Fibroblast of pulmonary artery (primary cell): ENCODE measurements at places on chromosomes 5 and 9.

- peak; percentile 22 for DNase-seq
These were observed 31.9 kb downstream of the CCDC125 start for GRCh38 chr5:69300537-69301203.

GRCh38 chr5:163444526-163444925, 7.1 kb downstream of the CCNG1 start:
- DNase-seq: no peak

GRCh38 chr9:131546336-131547084, 1.2 kb downstream of the PRRT1B start:
- DNase-seq: no peak

DNA sequence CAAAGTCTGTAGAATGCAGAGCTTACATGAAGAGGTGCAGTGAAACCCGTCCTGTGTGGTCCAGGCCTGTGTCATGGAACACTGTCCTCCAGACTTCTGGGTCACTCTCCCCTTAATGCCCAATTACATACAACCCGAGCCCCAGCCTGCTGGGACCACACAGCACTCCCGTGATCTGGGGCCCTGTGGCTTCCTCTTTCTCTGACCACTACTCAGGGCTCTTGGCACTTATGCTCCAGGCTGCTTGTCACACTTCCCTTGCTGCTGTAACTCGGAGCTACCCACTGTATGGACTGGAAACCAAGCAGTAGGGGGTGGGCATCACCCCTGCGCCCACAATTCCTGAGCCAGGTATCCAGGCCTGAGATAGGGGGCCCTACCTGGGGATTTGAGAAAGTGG, 10.3 kb upstream of the IL3 start:
- no peak for DNase-seq

DNA sequence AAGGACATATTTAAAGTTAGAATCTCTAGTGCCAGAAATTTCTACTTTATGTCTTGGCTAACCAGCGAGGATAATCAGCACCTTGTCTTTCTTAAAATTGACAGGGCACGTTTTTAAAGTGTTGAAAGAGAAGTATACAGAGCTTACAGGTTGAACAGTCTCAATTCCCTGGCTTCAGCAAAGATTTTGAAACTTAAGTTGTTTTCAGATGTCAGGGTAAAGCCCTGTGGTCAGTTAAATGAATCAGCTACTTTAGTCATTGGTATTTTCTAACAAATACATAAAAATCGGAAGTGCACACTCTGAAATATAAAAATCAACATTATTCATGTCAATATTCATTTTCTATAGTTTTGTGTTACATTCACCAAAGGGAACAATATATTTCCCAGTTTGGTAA, 29.1 kb downstream of the SNCAIP start:
- DNase-seq: no peak

DNA sequence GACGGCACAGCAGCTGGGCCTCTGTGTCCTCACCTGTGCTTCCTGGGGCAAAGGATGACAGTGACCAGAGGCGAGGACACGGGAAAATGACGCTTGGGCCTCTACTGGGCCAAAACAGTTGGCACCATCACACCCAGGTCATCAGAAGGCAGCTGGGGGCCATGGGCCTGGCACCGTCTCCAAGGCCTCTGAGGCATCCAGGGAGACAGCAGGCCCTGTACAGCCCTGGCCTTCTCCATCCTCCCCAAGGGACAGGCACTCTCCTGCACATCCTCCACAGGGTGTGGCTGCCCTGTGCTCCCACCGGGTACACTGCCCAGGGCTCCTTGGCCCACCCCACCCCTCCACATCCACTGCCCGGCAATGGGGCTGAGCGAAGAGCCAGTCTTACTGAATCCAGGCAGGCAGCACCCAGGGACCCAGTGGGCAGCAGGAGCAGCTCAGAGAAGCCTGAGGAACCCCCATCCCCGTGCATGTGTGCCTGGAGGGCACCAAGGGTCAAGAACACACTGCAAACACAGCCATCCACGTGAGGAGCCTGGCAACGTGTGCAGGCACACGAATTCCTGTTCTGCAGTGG, 4.0 kb downstream of the LPCAT1 start:
- DNase-seq: no peak

DNA sequence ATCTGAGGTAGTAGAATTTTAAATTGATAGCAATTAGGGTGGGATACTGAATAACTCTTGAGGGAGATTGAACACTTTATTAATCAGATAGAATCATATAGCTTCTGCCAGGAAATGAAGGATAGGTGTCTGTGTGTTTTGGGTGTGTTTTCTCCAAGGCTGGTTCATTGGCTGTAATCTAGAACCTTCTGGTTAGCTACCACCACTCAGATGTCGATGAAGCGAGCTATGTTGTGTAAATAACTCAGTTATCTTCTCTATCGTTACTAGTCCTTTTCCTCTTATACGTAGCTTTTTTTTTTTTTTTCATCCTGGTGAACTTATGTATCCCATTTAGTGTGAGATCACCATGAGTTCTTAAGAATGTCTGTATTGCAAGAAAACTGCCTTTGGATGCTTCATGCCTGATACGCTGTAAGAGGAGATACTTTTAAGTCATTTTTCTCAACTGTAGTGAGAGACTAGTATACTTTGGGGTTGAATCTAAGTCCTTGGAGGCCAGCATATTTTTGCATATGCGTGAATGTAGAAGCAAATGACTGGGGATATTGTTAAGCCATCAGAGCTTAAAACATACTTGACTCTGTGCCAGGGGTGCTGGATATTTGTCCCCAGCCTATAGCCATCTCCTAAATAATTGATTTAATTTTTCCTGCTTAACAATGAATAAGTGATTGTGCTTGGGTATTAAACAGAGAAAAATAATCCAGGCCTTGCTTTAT, 2.1 kb downstream of the TNFAIP8 start:
- DNase-seq: no peak

- DNase-seq: peak; percentile 40
These were observed 25.6 kb upstream of the TUSC1 start for GRCh38 chr9:25703701-25704357.

- DNase-seq: no peak
These were observed 682.3 kb downstream of the BRINP1 start for GRCh38 chr9:118686959-118687358.

- DNase-seq: no peak
These were observed 84.9 kb downstream of the VAV2 start for GRCh38 chr9:133906932-133907910.

DNA sequence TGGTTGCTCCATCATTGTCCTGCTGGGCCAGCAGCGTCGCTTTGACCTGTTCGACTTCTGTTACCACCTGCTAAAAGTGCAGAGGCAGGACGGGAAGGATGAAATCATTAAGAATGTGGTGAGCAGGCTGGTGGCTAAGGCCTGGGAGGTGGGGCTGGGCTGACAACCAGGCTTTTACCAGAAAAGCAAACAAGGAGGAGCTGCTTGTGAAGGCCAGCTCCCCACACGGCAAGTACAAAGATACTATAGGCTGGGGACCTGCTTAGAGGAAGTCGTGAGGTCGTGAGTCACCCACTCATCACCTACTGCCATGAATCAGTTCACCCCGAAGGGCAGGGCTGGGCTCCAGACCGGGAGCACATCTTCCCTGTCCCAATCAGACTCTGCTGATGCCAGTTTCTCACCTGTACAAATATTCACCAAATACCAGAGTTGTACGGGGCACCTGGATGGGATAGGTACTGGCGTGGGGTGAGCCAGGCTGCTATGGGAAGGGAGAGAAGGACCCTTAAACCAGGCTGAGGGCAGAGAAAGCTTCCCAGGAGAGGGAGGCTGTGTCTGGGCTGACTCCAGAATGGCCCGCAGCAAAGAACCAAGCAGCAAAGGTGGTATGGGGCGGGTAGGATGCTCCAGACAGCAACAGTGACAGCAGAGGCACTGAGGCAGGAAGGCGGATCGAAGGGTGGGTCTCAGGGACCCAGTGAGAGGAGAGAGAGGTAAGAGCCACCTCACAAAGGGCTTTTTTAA, 69.3 kb upstream of the NIPAL4 start:
- DNase-seq: peak; percentile 47

DNA sequence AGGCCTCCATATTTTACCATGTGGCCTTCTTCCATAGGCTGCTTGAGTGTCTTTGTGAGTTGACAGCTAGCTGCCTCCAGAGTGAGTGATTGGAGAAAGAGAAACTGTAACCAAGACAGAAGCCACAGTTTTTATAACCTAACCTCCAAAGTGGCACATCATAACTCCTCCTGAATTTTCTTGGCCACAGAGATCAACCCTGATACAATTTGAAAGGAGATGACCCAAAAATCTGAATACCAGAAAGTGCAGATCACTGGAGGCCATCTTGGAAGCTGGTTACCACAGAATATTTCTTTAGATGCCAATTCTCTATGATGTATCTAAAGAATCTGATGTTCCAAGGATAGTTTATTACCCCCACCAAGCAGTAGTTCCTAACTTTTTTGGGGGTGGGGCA, 254.3 kb upstream of the PDE4D start:
- no peak for DNase-seq

DNA sequence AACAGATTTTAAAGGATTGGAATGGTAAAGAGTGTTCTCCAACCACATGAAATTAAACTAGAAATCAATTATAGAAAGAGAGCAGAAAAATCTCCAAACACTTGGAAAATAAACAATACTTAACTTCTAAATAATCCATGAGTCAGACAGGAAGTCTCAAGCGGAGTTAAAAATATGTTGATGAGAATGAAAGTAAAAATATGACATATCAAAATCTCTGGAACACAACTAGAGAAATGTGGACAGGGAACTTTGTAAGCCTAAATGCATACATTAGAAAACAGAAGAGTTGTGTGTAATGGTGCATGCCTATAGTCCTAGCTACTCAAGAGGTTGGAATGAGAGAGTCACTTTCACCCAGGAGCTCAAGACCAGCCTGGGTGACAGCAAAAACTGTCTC, 47.9 kb upstream of the ZNF618 start:
- no peak for DNase-seq

DNA sequence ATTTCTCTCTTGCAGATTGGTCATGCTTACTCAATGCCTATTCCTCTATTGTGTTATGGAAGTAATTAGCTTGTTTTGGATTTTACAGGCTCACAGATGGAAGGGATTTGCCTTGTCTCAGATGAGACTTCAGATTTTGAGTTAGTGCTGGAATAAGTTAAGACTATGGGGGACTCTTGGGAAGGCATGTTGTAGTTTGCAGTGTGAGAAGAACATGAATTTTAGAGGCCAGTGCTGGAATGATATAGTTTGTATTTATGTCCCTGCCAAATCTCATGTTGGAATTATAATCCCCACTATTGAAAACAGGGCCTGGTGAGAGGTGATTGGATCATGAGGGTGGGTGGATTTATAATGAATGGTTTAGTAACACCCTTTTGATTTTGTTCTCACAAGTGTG, 6.1 kb upstream of the TUSC1 start:
- no peak for DNase-seq

DNA sequence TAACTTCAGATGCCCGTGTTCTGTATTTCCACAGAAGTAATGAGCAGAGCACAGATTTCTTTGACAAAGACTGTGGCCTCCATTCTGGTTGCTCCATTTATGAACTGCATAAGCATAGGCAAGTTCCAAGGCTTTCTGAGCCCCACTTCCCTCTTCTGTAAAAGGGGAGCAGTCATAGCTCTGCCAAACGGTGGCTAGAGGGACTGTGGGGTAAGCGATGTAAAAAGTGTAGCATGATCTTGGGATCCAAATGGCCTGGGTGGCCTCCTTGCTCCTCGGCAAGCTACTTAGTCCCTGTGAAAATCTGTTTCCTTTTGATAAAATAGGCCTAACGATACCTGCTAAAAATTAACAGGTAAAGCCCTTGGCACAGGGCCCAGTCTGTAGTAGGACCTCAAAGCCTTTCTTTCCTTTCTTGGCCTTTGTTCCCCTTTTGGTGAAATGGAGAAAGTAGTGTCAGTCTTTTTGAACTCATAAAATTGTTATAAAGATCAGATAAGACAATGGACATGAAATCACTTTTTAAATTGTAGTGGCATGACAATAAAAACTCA, 646.6 kb downstream of the ACTL7B start:
- no peak for DNase-seq

- no peak for DNase-seq
These were observed 68.1 kb upstream of the ERCC6L2 start for GRCh38 chr9:95807326-95807947.

- DNase-seq: no peak
These were observed 26.1 kb upstream of the FSTL4 start for GRCh38 chr5:133638436-133638835.

DNA sequence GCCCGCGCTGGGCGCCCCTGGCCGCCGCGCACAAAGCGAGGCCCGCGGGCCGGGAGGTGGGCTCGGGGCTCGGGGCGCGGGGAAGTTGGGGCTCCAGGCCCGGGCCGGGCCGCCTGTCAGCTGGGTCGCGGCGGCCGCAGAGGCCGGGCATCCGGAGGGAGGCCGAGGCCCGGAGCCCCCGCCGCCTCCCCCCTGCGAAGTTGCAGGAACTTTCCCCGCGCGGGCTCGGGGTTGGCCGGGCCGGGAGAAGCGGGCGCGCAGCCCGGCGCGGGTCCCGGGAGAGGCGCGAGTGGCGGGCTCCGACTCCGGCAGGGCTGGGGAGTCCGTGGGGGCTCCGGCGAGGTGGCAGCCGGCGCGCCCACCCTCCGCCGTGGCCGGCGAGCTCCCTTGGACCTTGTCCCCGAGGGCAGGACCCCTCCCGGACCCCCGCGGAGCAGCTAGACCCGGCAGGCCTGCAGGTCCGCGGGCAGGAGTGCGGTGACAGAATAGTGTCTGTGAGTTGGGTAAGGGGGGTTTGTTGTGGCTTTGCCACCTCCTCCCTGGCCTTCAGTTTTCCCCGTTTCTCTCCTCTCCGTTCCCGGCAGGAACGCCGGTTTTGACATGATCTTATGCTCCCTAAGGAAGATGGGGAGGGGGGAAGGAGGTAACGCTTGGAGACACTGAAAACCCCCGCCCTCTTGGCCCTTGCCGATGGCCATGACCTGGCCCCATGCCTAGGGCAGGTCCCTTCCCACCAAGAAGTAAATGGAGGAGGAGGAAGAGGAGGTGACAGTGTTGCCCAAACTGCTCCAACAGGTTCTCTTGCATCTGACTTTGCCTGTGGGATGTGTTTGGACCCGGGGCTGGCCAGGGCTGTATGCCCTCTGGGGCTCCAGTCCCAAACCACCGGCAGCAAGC, 942 bp downstream of the PHF2 start:
- no peak for DNase-seq

DNA sequence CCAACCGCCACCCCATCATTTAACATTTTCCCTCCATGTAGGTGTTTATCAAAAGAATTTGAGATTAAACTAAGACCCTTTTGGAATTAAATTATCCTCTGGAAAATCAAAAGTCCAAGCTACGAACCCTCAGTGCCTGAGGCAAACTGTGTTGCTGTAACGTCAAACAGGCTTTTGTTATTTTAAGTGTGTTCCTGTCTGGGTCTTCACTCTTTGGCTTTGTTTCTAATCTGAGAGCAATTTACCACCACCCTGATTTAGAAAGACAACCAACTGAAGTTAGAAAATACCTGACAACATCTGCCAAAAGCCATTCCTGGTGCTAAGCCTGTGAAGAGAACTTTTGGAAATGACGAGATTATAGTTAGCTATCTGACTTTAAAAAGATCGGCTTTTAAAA, 199.9 kb downstream of the DIRAS2 start:
- no peak for DNase-seq

- no peak for DNase-seq
These were observed 10.4 kb downstream of the TEX48 start for GRCh38 chr9:114671605-114672004.

GRCh38 chr5:3825531-3826451, 230.2 kb downstream of the IRX1 start:
- DNase-seq: no peak
